ENCODE measurements at places on chromosomes 2 and 18.

GRCh38 chr2:241153616-241154015 lies 3.3 kb downstream of the PPP1R7 start:
- DNase-seq = no peak

GRCh38 chr18:68152770-68153169 lies 562.1 kb downstream of the TMX3 start:
- DNase-seq = no peak

GRCh38 chr2:223692191-223692947 lies 90.2 kb upstream of the SCG2 start:
- no peak for DNase-seq

DNA sequence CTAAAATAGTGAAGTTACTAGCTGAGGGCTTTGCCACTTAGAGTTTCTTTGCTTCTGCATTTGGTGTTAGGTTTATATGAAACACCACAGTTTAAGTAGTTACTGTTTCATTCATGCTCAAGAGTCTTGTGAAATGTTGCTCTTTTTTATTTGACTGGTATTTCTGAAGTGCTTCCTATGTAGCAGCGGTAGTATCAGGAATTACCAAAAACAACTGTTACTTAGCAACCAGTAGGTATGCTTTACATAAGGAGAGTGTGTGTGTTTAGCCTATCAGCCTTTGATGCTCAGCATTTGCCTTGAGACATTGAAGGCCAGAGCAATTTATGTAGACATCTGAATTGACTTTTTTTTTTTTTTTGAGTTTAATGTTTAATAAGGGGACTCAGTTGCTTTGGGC lies 3.6 kb downstream of the DIS3L2 start:
- DNase-seq = no peak

DNA sequence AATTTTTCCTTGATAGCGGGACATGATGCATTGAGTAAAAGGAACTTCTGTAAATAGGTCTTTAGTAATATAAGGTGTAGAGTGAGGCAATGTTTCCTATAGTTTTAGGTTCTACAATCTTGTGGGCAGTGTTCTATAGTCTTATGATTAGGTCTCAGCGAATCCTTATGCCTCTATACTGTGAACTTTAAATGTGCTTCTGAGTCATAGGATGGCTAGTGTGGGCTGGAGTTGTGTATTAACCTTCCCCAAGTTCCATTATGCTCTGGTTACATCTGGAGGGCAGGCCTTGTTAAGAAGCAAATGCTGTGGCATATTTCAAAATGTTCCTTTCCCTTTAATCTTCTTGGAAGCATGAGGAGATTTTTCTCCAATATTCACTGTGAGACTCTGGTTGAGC lies 73.5 kb downstream of the ROCK2 start:
- DNase-seq = no peak
